Left cardiac atrium (tissue), 4 donors: ENCODE measurements at places on chromosomes 16 and 17.

- DNase-seq, result no peak
Measured at GRCh38 chr17:71284032-71284755, 836.6 kb upstream of the SOX9 start.

DNA sequence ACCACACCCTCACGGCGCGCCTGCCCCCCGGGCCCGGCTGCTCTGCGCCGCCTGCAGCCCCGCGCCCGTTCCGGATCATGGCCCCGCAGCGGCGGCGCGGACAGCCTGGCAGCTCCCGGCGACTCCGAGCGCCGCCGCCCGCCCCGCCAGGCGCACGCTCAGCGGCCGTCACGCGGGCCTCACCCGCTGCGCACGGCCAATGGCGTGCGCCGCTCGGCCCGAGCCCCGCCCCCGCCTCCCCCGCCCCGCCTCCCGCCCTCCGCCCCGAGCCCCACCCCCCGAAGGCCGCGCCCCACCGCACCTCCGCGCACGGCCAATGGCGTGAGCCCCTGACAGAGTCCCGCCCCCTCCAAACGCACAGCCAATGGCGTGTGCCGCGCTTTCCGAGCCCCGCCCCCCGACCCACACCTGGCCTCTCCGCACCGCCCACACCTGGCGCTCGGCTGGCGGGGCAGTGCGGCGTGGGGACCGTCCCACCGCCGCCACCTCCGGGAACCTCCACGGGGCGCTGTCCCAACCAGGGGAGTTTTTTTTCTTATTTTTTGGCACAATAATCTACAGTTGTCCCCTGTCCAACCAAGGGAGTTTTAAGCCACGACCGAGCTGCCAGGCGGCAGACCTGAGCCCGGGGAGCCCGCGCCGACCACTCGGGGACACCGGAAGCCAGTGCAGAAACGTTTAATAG lies at the start of gene PCYT2:
TSS of gene PCYT2 (minus strand) at position 123 of the 685 bp plus-strand sequence. CDS start at position 79, 44 bp downstream.
- peak; percentile 91 for DNase-seq

GRCh38 chr17:75755990-75756389 lies 9.0 kb downstream of the GALK1 start:
- DNase-seq, result no peak

GRCh38 chr16:89860747-89861304 lies 12.6 kb upstream of the TCF25 start:
- DNase-seq, result peak; percentile 66

DNA sequence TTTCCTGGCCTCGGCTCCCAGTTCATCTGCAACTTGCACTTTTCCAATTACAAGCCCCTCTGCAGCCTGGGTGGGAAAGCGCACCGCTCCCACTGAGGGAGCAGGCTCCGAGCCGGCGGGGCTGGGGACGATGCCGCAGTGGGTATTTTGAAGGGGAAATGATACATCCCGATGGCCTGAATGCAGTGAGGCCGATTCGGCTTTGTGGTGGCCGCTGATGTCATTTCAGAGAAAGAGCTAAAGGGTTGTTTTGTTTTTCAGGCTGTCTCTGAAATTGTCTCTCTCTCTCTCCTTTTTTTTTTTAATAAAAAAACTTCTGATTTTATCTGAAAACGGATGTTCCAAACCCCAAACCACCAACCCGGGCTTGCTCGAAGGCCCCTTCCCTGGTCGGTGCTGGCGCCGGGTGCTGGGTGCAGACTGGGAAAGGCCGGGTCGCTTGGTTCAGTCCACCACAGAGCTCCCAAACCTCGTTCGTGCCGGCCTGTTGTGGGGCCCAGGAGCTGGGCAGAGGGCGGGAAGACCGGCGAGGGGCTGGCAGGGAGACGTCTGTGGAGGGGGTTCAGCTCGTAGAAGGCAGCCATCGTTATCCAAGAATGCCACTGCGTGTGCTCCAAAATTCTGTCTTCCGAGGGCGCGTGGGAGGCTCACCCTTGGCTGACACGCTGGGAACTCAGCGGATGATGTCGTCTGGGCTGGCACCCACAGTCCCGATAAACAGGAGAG lies 102.8 kb downstream of the FOXL1 start:
- DNase-seq, result peak; percentile 76

GRCh38 chr16:77111056-77111565 lies 79.9 kb upstream of the MON1B start:
- DNase-seq, result no peak

GRCh38 chr16:15803618-15804017 lies 53.2 kb downstream of the MYH11 start:
- DNase-seq, result no peak

DNA sequence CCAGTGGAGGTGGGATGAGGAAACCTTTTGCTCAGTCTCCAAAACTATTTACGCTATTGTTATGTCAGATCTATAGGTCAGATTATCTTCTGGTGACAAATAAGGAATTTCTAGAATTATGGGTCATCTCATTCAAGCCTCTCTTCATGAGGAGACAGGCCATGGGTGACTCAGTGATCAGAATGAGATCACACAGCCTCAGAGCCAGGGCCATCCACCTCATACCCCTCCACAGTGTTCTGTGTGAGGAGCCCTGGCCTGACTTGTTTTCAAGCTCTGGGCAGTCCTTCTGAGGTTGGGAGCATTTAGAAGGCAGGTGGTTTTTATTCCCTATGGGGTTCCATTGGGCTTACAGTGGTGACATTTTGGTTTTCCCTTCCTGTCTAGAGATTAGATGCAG lies 26.5 kb downstream of the YPEL2 start:
- DNase-seq, result no peak

DNA sequence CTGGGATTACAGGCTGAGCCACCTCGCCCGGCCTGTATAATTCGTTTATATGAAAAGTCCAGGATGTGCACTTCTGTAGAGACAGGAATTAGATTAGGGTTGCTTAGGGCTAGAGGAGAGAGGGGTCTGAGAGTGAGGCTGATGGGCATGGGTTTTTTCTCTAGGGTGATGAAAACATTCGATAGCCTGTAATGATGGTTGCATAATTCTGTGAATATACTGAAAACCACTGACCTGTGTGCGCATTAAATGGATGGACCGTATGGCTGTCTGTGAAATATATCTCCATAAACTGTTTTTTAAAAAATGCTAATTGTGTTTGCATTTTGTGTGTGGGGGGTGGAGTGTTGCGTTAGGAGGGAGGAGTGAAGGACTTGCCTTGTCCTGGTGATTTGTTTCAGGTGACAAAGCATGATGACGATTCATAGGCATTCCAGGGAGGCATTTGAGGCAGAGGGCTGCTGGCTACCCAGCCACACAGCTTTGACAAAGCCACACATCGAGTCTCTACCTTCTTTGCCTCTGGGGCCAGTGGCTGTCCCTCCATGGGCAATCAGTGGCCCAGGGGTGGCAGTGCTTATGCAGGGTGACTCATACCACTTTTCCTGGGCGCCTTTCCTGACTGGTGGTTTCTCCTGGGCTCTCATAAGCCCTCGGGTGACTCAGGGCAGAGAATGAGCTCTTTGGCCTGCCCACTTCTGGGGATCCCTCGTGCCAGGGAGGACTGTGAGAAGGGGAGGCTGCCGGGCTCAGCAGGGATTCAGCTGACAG lies 148.5 kb upstream of the WSCD1 start:
- no peak for DNase-seq

GRCh38 chr17:58388302-58389190 lies 28.8 kb downstream of the RNF43 start:
- no peak for DNase-seq

DNA sequence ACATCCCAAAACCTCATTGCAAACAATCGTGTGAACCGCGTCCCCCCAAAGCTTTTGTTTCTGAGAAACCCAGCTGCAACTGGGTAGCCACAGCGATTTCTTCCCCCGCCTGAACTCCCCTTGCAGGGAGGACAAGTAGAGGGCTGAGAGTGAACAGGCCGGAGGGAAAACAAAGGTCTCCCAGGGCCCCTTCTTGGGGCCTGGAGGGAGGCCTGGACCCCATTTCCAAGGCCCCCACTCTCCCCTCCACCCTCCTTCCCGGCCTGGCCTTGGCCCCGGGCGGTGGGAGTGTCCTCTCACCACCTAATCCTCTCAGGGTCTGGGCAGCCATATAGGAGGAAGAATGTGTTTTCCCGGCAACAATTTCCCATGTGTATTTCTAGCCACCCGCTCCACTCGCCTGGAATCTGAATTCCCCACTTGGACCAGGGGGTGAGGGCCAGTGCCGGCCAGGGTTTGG lies 2.6 kb downstream of the GLIS2 start:
- DNase-seq, result no peak

GRCh38 chr16:4307215-4308037 lies 8.4 kb upstream of the GLIS2 start:
- DNase-seq, result peak; percentile 96

DNA sequence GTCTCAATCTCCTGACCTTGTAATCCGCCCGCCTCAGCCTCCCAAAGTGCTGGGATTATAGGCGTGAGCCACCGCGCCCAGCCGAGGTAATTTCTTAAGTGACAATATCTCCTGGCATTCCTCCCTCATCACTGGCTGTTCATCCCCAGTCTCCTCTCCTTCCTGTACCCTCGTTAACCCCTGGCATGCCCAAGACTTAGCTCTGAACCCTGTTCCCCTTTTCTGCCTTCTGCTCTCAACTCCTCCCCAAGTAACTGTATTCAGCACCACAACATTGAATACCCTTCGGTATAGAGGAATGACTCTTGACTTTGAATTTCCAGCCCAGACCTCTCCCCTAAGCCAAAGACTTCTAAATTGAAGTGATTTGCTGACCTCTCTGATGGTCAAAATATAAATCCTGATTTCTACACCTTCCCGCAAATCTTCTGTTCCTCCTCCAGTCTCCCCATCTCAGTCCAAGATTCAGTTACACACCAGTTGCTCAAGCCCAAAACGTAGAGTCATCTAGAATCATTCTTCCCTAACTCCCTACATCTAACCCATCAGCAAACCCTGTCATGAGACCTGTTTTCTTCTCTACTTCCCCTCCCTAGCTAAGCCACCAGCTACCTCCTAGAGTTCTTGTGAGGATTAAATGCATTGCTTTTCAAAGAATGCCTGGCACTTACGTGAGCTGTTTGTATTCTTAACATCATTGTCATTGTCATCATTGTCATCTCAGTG lies 14.8 kb downstream of the PMP22 start:
- no peak for DNase-seq
